ENCODE measurements at places on chromosomes 1 and 21. TPM values are rescaled to one million over a fixed set of nuclear protein-coding genes. Genes with fewer than 3 reads are reported as not detected.

GRCh38 chr1:208083715-208084085, 160.5 kb downstream of the PLXNA2 start:
- DNase-seq: no peak

- no peak for DNase-seq
Observed at GRCh38 chr1:117794073-117794472, 135.3 kb downstream of the GDAP2 start.

- DNase-seq: no peak
Observed at GRCh38 chr1:147287133-147287865, 44.8 kb downstream of the CHD1L start.

- DNase-seq: no peak
Observed at GRCh38 chr1:74436078-74436477, 76.3 kb downstream of the LRRC53 start.

DNA sequence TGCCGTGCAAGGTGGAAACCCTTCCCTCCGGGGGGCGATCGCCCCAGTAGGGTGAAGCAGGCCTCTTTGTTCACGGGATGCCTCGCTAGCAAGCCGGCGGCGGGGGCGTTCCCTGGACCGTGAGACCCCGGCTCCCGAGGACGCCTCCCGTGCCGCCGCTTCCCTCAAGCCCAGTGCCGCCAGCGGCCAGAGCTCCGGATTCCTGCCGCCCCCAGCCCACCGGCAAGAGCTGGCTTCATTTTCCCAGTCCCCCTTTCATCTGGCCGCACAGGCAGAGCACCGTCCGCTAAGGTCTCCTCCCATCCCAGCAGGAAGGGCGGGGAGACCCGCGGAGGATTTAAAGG, 16.3 kb downstream of the IER5 start:
- no peak for DNase-seq

GRCh38 chr21:38327984-38328383, 71.2 kb downstream of the KCNJ15 start:
- no peak for DNase-seq

SH2D5 gene
- polyA plus RNA-seq: 7.2 TPM

CR1L gene
- polyA plus RNA-seq: not detected

OR2L8 gene
- not detected for polyA plus RNA-seq

ESPN gene
- 0.18 TPM for polyA plus RNA-seq

SPATA17 gene
- polyA plus RNA-seq: 3.3 TPM
